ENCODE measurements at places on chromosomes 7 and 10.

DNA sequence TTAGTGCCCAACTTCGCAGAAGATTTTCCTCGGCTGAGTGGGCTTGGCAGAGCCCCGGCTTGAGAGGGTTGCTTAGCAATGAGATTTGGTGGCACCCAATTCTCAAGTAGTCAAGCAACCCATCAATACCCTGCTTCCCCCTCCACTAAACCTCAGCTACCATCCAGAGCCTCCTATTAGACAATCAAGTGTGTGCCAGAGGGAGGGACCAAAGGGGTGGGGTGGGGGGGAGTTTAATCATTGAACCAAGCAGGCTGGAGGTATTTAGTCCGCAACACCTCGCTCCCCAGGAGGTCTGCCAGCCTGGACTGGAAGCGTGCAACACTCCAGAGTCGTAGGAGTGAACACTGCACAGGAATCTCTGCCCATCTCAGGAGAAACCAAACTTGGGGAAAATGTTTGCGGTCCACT lies at the start of gene HKDC1:
Gene HKDC1 (plus strand): TSS at position 292 of the 411 bp plus-strand sequence. CDS start 104 bp downstream, at position 396.
- no peak for DNase-seq

DNA sequence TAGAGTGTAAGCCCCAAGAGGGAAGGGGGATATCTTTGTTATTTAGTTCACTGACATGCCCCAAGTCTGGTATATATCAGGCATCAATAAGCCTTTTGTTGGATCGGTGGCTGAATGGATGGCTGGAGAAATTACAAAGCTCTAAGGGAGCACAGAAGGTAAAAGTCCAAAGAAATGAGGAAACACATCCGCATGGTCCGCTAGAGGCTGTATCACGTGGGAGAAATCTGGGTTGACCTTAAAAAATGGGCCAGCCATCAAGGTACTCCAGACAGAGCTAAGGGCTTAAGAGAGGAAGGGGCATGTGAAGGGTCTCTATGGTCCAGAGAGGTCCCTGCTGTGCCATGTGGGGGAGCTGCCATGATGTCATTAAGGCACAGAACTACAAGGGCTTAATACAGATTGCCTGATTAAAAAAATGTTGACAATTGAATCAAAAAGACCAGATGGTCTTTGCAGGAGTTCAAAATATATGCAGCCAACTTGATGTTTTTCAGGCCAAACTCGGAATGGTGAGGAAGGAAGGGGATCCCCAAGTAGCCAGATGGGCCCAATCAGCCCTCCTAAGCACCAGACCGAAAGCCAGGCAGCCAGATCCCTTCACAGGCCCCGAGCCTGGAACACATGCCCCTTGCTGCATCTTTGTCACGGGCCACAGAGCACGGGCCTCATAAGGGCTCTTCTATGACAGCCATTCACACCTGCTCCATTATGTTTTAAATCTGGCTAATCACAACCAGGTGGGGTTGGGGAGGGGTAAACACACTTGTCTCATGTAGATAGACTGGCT lies 31.9 kb downstream of the SCRN1 start:
- peak; percentile 53 for DNase-seq

DNA sequence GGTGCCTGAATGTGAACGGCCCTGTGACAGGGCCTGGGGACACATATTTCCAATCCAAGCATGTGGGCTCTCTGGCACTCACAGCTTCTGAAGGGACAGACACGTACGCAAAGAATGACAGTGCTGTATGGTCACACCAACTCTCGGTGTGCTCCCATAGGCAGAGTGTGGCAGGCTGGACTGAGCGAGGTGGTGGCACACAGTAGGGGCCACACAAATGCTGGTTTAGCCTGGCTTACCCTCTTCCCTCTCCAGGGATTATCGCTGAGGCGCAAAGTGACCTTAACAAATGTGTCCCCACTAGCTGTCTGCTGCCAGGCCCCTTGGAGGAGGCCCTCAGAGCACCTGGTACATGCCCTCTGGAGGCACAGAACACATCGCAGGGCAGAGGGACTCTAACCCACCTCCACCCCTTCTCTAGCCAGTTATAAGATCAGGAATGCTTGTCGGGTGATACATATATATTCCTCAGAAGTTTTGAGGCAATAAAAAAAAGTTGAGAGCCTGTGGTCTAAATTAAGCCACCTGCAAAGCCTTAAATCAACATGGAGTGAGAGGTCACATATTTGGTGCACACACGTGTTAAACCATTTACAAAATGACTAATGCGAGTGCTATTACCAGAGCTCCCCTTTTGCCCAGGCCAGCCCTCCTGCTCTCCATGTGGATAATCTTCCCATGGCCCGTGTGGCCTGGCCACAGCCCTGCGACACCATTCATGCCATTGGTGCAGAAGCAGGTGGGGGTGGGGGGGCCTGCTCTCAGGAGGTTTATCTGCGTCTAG lies 262.8 kb upstream of the GRB10 start:
- no peak for DNase-seq

DNA sequence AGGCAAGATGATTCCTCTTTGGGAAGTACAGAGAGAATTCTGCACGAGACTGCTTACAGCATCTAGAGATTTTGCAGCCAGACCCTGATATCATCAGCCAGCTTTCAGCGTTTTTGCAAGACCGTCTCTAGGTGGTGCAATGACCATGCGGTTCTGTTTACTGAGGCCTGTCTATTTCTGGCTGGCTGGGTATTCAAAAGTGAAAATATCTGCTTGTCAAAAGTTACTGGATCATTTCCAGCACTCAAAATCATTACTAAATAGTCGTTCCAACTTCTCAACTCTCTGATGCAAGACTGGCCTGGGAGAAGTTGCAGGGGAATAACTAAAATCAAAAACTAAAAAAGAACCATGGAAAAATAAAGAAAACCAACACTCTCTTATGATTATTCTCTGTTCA lies 240.1 kb downstream of the ELMO1 start:
- peak; percentile 28 for DNase-seq

- no peak for DNase-seq
These were observed 103.1 kb upstream of the PARD3 start for GRCh38 chr10:34918060-34918775.

- DNase-seq: no peak
These were observed 294.9 kb downstream of the GLRX3 start for GRCh38 chr10:130430852-130431704.
